Activated CD8-positive, alpha-beta memory T cell treated with anti-CD3 and anti-CD28 coated beads for 1 hour (primary cell): ENCODE measurements at places on chromosomes 1 and 21.

- DNase-seq, result no peak
Observed at GRCh38 chr1:210841926-210842625, 291.9 kb downstream of the KCNH1 start.

- DNase-seq, result no peak
Observed at GRCh38 chr1:4658643-4659628, 4.5 kb downstream of the AJAP1 start.

DNA sequence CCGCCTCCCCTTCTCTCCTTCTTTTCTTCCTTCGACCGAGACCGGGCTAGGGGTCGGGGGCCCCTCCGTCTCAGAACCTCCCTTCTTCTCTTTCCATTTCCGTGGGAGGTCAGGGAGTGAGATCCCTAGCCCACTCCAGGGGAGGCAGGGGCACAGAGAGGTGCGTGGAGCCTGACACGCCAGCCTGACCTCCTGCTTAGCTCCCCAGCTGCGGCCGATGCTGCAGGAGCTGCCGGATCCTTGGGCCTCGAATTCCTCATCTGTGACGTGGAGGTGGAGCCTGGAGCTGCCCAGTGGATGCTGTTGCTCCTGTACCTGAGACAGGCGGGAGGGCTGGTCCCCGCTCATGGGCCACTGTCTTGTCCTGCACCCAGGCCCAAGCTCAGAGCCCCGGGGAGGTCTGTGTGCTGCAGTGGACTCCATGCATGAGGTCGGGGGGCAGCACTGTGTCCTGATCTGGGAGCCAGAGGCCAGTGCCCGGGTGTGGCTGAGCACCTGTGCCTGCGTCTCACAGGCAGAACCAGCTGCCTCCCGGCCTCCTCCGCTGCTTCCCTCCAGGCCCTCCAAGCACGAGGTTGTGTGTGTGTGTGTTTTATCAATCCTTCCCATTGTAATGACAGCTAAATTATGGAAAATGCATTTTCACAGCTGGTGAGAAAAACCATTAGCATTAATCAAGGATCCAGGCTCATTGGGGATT, 55.3 kb upstream of the TTC34 start:
- no peak for DNase-seq

- no peak for DNase-seq
Observed at GRCh38 chr21:45950740-45951515, 30.6 kb upstream of the COL6A1 start.

- no peak for DNase-seq
Observed at GRCh38 chr1:213828867-213829266, 158.9 kb upstream of the PROX1 start.
